Epithelial cell of proximal tubule (primary cell): ENCODE measurements at places on chromosomes 12 and 14. TPM values are rescaled to one million over a fixed set of nuclear protein-coding genes. Genes with fewer than 3 reads are reported as not detected.

HHIPL1 gene
- 0.87 and 4.9 TPM in 2 replicates for total RNA-seq

DNA sequence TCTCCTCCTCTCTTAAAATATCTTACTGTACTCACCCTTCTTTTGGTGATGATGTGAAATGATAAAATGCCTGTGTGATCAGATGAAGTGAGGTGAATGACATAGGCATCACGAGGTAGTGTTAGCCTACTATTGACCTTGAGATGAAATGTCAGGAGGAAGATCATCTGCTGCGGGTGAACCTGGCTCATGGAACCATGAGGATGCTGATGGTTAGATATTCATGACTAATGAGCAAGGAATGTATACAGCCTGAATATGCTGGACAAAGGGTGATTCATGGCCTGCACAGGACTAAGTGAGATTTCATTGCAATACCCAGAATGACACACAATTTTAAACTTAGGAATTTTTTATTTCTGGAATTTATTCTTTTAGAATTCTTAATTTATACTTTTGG is 89.6 kb downstream of the DAAM1 start:
- DNase-seq = peak; percentile 86

DNA sequence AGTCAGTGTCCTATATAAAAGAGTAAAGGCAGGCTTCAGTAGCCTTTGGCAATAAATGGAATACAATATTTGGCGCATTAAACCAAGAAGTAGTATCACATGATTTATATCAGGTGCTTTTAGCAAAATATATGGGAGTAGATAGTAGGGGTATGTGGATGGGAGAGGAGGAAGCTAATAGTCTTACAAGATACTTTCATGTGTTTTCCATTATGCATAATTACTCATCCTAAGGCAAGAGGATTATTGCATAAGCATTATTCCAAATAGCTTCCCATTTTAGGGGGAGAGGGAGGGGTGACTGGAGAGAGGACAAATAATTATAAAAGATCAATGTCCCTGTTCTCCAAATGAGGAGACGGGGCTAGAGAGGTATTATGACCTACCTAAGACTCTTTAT is 104.3 kb downstream of the DUSP6 start:
- DNase-seq = no peak

- no peak for DNase-seq
Observed at GRCh38 chr12:77256956-77257355, 191.6 kb upstream of the E2F7 start.

DNA sequence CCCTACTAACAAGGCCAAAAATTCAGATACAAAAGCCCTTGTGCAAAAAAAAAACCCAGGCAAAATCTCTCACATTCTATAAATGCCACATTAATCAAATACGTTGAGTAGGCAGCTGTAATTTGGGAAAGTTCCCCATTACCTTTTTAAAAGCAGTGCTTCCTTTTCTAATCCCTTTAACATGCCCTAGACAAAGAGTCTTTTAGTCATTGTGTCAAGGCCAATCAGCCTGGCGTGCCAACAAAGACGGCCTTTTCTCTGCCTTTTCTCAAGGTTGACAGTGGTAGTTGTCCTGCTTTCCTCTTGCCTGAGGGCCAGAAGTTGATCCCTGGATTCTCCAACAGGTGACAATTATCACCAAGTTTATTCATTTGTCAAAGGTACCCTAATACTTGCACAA is 62.5 kb upstream of the METAP2 start:
- DNase-seq = no peak

DNA sequence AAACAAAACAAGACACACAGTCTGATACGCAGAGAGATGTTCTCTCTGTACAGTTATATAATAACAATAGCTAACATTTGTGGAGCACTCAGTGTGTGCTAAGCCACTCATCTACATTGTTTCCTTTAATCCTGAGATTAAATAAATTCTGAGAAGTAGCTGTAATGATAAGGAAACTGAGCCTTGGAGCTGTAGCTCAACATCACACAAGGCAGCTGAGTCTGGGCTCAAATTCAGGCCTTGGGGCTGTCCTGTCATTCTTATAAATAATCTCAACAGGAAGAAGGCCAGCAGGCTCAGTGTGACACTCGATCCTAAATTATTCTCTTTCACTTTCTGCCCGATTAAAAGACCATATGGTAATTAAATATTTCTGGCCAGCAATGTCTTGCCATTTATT is 24.5 kb downstream of the CDKN1B start:
- no peak for DNase-seq

GRCh38 chr12:88658009-88658408 is 77.7 kb upstream of the KITLG start:
- no peak for DNase-seq

DNA sequence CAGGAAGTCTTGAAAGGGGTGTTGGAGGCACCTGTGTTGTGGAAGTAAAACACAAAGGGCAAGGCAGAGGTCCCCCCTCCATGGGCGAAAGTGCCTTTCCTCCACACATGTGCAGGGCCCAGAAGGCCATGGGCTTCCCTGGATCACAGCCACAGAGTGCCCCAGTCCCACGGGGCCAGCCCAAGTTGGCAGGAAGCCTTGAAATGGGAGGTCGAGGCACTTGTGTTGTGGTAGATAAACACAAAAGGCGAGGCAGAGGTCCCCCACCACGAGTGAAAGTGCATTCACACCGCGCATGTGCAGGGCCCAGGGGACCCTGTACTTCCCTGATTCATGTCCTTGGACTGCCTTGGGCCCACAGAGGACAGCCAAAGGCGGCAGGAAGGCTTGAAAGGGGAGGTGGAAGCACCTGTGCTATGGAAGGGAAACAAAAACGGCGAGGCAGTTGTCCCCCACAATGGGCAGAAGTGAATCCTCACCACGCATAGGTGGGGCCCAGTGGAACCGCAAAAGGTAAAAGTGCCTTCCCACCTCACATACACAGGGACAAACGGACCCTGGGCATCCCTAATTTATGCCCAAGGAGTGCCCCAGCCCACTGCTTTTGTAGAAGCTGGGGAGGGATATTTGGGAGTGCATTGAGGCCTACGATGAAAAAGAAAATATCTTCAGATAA is 585.4 kb downstream of the ALG10 start:
- no peak for DNase-seq
